WERI-Rb-1 (cell line): ENCODE measurements at places on chromosomes 3 and 15.

DNA sequence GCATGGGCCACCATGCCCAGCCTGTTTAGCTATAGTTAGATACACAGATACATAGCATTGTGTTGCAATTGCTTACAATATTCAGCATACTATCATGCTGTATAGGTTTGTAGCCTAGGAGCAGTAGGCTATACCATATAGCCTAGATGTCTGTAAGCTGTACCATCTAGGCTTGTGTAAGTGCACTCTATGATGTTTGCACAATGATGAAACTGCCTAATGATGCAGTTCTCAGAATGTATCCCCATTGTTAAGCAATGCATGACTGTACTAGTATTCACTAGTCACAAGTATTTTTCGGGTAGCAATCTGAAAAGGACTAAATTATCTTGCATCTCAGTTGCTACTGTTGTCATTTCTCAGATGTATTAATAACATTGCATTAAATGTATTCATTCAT lies 16.0 kb downstream of the PIGB start:
- no peak for DNase-seq

DNA sequence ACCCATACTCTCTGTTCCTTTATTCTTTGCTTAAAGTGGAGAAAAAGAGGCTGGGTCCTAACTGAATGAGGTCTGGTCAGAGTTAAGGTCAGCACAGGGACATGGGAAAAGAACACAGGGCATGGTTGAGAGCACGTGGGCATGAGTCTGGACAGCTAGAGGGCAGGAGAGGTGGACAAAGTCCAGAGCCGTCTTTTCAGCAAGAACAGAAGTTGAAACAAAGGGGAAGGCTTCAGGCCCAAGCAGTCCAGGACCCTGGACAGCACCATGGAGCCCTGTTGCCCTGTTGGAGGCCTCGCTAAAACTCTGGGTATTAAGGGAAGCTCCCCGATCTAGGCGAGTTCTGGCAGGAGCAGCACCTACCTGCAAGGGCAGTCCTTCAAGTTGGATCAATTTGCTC lies 50.7 kb downstream of the XYLB start:
- DNase-seq, result no peak

DNA sequence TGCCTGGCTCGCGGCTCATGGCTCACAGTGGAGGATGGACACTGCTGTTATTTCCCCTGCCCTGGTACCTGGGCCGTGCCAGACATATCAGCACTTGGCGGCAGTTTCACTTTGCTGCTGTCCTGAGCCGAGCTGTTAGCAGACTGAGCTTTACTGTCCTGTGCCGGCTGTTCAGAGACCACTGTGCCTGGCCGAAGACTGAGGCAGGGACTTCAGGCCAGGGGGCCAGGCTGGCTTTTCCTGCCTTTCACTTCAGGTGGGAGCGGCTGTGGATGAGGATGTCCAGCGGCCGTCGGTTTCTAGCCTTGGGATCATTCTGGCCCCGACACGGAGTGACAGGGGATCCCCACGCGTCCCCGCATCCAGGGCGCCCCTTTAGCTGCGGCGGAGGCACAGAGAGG lies 1.1 kb downstream of the ATP10A start:
- no peak for DNase-seq

DNA sequence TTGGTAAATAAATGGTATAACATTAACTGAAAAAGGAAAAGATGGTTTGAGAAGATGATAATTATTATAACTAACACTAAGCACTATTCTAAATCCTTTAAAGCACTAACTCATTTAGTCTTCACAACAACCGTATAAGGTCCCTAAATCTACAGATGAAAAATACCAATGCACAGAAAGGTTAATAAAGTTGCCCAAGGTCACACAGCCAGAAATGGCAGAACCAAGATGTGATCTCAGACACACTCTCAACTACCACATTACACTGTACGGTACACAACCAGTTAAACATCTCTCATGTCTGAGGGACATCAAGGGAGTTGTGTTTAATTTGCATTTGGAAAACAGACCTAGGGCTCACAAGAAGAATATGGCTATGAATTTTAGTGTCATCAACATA lies 23.1 kb downstream of the RAB27A start:
- no peak for DNase-seq

- no peak for DNase-seq
Observed at GRCh38 chr15:69749797-69750196, 297.2 kb downstream of the RPLP1 start.
